Memory B cell (primary cell): ENCODE measurements at places on chromosomes 2 and 18.

GRCh38 chr2:124035001-124035400, 9.9 kb downstream of the CNTNAP5 start:
- no peak for DNase-seq

DNA sequence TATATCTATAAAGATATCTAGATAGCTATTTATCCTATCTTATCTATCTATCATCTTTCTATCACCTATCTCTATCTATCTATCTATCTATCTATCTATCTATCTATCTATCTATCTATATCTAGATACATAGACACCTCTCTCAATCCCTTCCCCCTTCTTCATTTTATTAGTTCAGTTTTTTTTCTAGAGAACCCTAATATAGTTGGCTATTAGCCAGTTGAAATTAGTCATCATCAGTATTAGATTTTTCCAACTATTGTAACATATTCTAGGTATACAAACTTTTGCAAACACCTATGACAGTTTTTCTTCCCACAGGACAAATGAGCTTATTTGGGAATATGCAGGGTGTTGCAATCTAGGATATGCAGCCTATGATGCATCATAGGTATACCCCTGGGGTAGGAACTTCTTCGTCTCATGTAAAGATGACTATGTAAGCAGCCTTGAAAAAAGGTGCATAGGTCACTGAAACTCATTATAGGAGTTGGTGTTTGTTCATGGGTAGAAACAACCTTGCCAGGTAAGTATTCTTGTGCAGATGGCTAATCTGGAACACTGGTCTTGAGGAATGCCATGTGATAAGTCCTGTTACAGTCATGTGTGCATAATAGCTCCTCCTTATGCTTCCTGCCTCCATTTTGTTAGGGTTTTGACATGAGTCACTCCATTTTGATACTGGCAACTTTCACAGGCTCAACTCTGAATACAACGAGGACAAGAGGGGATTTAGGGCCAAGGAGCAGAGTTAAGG, 160.7 kb upstream of the ZSWIM2 start:
- DNase-seq = no peak

- no peak for DNase-seq
Measured at GRCh38 chr2:127719301-127720218, 18.3 kb downstream of the SFT2D3 start.

DNA sequence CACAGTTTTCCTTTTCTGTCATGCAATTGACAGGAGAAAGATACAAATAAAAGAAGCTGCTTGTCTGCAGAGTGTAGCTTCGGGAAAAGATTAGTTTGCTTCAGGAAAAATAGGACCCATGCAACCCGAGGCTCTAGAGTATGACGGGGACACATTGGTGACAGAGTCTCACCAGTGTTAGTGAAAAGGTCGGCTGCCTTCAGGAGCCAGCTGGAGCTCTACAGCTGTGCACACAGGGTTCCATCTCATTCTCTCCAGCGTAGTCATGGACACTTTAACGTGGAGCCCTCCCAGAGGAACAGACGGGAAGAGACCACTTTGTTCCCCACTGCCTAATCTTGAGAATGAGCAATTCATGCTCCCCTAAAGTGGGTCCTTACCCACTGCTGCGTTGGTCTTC, 42.9 kb downstream of the FECH start:
- no peak for DNase-seq

GRCh38 chr2:85243101-85244072, 84.4 kb downstream of the TGOLN2 start:
- no peak for DNase-seq

DNA sequence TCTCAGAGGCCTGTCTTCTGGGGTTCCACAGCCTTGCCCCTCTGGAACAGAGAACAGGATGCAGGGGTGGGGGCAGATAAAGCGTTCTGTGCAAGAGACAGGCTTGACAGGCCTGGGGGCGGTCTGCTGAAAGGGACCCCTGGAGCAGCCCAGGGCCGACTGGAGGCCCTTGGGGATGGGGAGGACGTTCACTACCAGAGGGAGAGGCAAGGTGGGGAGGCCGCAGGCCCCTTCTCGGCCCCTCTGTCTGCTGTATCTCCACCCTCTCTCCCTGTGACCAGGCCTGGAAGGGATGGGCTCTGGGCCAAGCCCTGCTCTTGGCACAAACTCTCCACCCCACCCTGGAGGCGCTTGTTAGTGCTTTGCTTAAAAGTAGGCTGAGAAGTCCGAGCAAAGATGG, 27.3 kb upstream of the INHBB start:
- DNase-seq = no peak

DNA sequence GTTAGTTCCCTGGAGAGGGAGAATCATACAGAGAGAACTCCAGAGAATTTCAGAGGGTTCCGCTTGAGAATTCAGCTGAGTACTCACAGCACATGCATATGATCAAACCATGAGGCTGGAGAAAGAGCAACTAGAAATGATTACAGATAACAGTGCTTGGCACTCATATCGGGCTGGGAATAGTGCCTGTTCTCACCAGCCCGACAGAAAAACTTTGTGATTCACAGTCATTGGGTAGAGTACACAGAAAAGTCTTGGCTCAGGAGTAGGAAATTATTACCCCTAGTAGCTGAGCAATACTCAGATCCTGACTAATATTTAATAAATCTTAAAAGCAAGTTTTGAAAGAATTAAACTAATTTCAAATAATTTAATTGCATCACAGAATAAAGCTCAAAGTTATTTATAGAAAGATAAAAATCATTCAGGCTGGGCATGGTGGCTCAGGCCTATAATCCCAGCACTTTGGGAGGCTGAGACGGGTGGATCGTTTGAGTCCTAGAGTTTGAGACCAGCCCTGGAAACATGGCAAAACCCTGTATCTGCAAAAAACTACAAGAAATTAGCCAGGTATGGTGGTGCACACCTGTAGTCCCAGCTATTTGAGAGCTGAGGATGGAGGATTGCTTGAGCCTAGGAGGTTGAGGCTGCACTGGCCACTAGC, 6.8 kb downstream of the WDPCP start:
- no peak for DNase-seq

- DNase-seq = no peak
Measured at GRCh38 chr2:63851691-63852311, 10.1 kb downstream of the UGP2 start.
